ENCODE measurements at places on chromosomes 1 and 21.

DNA sequence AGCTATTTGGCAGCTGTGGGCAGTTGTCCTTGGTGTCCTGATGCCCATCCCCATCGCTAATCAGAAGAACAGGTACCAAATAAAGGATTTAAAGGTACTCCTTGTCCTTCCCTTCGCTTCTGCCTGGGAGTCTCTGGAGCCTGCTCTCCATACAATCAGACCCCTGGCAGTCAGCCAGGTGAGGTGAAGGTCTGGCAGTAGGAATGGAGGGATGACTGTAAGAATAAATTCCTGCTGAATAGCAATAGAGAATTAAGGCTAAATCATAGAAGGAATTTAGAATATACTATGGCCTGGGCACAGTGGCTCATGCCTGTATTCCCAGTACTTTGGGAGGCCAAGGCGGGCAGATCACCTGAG is 9.2 kb downstream of the THBS3 start:
- DNase-seq, result no peak

GRCh38 chr1:80994038-80994437 is 806.7 kb upstream of the ADGRL2 start:
- DNase-seq, result no peak

DNA sequence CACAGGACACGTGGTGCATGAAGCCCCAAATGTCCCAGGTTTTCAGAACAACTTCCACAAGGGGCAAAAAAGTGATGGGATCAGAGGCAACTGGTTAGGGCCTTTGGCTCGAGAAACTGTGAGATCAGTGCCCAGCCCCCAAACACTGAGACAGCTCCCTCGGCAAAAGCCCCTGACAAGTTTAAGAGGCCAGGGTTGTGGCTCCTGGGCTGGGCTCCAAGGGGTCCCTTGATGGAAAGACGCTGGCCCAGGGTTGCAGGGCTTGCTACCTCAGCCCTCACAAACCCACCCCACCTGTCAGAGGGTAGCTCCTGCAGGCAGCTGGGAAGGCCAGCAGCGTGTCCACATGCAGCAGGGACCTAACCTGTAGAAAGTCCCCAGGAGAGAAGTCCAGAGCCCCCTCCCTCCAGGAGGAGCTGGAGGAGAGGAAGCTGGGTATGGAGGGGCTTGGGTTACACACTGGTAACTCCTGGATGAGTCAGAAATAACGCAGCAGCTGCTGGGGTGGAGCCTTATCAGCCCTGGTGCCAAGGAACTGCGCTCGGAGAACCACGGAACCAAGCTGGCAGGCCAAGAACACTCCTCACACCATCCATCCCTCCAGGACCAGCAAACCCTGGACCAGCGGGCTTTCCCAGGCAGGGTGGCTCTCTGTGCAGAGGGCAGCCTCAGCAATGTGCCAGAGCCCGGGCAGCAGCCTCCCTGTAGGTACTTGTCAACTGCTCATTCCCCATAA is 37.5 kb downstream of the CTNNBIP1 start:
- no peak for DNase-seq

DNA sequence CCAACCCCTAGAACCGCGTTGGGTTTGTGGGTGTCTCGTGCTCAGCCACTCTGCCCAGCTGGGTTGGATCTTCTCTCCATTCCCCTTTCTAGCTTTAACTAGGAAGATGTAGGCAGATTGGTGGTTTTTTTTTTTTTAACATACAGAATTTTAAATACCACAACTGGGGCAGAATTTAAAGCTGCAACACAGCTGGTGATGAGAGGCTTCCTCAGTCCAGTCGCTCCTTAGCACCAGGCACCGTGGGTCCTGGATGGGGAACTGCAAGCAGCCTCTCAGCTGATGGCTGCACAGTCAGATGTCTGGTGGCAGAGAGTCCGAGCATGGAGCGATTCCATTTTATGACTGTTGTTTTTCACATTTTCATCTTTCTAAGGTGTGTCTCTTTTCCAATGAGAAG is 18.7 kb downstream of the TFF3 start:
- no peak for DNase-seq

DNA sequence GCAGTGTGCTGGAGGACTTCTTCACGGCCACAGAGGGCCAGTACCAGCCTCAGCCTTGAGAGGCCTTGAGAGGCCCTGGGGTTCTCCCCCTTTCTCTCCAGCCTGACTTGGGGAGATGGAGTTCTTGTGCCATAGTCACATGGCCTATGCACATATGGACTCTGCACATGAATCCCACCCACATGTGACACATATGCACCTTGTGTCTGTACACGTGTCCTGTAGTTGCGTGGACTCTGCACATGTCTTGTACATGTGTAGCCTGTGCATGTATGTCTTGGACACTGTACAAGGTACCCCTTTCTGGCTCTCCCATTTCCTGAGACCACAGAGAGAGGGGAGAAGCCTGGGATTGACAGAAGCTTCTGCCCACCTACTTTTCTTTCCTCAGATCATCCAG is 6.2 kb upstream of the HDAC1 start:
- DNase-seq, result no peak

- no peak for DNase-seq
These were observed 424.3 kb upstream of the CXADR start for GRCh38 chr21:17088500-17088899.

- peak; percentile 44 for DNase-seq
These were observed 145.0 kb downstream of the DHRS3 start for GRCh38 chr1:12472798-12473551.

DNA sequence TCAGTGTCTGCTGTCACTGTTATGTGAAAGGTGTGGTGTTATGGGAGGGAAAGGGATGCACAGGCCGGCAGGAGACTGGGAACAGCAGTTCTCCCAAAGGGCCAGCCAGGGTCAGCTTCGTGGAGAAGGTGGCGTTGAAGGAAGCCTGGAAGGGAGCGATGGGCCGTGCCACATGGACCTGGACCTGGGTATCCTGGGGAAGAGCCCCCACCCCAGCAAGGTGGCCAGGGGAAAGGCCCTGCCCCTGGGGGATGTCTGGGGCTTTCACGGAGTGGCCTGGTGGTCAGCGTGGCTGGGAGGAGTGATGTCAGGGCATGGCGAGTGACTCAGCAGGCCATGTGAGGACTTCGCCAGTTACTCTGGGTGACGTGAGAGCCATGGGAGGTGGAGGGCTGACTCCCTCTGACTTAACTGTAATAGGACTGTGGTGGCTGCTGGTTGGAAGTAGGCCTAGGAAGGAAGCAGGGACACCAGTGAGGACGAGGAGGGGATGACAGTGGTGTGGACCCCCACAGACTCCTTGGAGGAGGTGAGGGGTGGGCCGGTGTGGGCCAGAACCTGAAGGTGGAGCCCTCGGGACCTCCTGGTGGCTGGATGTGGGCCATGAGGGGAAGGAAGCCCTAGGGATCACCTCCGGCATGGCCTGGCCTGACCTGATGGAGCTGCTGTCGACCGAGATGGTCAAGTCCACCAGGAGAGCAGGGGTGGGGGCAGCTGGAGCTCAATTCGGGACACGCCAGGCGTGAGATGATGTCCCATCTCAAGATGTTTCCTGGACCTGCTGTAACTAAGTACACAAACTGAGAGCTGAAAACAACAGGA is 54.5 kb downstream of the BACE2 start:
- no peak for DNase-seq

DNA sequence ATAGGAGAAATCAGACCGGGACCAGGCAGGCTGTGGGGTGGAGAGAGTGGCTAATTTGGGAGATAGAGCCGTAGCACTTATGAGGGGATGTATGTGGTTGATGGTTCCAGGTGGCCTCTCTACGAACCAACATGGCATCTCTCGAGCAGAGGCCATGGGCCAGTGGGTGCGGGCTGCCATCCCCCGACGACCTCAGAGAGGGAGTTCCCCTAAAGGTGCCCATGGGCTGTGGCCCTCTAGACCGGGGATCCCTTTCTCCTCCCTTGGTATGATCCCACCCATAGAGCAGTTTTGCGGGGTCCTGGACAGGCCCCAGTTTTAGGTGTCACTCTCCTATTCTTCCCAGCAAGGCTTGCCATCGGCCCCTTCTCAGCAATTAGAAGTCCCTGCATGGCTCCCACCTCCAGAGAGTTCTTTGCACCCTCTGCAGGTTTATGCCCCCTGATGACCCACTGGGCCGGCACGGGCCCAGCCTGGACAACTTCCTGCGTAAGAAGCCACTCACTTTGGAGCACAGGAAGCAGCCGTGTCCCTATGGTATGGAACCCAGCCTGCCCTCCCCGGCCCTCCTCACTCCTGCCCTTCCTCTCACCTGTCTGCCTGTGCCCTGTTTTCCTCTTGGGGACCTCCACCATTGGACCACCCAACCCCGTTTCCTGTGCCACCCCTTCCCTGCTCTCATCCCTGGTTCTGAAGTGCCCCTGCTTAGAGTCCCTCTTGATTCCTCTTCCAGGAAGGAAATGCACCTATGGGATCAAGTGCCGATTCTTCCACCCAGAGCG is 7.8 kb downstream of the ZC3H12A start:
- DNase-seq, result no peak

All from activated T-helper 1 cell treated with Interleukin-2 at 50 U/mL for 16 hours (primary cell).